ENCODE measurements at places on chromosomes 3 and 15.

DNA sequence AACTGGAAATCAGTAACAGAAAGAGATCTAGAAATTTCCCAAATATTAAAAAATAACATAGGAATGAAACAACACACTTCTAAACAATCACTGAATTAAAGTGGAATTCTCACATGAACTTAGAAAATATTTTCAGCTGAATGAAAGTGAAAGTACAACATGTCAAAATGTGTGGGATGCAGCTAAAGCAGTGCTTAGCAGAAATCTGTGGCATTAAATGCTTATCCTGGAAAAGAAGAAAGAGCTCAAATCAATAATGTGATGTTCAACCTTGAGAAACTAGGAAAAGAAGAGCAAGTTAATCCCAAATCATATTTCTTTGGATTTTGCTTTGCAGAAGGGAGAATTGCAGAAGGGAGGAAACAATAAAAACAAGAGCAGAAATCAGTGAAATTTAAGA is 98.2 kb upstream of the NR2E3 start:
- DNase-seq: no peak

GRCh38 chr3:42935472-42935871 is 29.5 kb downstream of the ZNF662 start:
- DNase-seq: no peak

DNA sequence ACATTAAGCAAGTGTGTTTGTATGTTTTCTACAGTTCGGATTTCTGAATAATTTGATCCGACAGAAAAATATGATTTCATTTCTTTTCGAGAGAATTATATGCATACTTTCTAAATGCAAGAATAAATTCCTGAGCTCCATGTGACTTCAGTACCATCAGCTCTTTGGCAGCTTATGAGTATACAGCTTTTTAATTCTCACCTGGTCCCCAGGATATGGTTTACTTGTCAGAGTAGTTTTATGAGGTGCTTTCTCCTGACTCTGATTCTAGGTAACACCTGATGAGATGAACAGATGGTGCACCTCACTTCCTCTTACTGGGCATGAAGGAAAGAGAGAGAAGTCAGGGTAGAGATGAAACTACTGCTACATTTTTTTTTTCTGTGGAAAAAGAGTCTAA is 3.1 kb downstream of the HGD start:
- no peak for DNase-seq

DNA sequence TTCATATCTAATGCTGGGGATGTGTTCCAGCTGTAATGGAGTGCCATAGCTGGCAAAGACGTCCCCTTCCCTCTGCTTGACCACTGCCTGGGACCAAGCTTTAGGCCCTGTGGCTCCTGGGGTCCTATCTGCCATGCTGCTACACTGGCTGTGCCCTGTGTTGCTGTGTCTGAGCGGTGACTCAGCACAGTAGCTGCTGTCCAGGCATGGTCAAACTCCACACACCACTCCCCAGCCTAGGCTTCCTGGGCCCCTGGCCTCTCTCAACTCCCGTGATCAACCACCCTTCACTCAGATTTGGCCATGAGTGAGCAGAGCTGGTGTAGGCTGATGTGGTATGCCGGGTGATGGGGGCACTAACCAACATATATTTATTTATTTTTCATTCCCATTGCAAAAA is 27.0 kb downstream of the EPHB1 start:
- no peak for DNase-seq

- no peak for DNase-seq
Observed at GRCh38 chr3:16124636-16125035, 49.8 kb upstream of the GALNT15 start.

DNA sequence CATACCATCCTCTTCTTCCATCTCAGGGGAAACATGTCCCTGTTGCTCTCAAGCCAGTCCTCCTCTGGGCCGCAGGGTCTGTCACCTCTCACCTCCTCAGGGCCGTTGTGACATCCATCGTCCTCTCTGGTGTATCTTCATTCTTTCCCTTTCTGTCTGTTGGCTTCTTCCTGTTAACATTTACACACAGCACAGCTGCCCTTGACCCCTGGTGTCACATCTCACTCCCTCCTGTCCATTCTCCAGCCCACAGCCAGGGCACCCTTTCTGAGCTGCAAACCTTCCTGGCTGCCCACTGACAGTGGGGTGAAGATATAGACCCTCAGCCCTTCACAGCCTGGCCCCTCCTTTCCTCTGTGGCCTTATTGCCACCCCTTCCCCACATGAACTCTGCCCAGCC is 79.6 kb upstream of the ADAMTSL3 start:
- no peak for DNase-seq

DNA sequence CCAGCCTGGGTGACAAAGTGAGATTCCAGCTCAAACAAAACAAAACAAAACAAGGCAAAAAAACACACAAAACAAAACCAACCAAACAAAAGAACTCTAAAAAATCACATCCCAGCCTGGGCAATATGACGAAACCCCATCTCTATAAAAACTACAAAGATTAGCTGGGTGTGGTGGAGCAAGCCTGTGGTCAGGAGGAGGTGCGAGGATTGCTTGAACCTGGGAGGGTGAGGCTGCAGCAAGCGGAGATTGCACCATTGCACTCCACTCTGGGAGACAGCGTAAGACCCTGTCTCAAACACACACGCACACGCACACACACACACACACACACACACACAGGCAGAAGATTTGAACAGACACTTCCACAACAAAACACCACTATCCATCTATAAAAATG is 99.6 kb downstream of the SHQ1 start:
- DNase-seq: no peak

- no peak for DNase-seq
Observed at GRCh38 chr3:159721324-159721723, 267.3 kb upstream of the IL12A start.

DNA sequence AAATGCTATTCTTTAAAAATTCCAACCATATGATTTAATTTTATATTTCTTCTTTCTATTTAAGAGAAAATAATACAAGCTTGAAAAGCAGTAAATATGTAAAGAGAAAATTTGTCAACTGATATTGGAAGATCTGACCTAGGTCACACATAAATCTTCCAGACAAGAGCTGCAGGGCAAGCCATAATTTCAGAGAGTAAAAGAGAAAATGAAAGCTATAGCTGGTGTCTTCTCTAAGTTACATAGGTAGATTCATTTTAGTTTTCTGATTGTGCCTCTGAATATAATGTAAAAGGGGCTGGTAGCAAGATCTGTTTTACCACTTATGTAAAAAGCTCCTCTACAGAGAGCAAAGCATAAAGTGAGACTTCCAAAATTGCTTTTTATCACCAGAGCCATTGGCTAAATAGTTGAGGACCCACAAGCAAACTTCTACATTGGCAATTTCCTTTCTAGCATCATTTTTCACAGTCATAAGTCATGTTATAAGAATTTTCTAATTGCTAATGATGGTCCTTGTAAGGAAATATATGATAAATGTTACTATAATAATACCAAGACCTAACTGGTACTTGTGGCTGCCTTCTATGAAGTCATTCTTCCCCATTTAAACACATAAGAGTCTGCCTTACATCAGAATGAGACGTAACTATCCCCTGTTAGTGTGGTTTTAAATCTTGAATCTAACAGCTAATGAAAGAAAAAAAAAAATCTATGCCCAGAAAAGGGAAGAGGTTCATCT is 80.8 kb upstream of the SKOR1 start:
- DNase-seq: no peak

- DNase-seq: no peak
Observed at GRCh38 chr3:76367281-76367680, 581.9 kb upstream of the ZNF717 start.

GRCh38 chr3:31779514-31779913 is 201.5 kb downstream of the OSBPL10 start:
- no peak for DNase-seq

DNA sequence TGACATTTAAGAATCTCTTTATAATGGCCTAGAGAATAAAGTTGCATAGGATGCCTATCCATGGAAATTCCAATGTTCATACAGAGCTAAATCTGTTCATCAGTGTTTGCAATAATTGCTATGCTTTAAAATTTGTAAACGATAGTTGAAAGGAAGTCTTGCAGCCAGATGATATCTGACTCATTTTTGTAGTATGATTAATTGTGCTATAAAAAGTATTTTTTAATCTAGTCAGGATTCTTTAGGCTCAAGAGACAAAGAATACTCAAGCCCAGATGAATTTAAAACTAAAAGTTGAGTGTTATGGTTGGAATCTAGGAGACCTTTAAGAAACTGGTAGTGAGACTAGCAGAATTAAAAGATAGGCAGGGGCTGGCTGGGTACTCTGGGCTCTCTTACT is 50.5 kb downstream of the SUCNR1 start:
- no peak for DNase-seq

DNA sequence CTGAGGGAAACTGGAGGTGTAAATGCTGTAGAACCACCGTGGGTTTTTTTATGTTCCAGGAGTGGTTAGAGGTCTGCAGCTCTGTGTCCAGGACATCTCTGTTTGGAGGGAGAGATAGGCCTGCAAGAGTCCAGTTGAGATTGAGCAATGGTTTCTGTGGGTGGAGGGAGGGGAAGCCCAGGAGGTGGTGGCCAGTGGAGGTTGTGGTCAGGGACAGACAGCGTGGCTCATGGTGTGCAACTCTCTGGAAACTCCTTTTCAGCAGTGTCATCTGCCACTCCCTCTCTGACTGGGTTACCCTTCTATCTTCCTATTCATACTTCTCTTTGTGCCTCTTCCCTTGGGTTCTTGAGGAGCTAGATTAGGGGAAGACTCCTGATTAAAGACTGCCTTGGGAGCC is 9.6 kb downstream of the XCR1 start:
- no peak for DNase-seq

- DNase-seq: no peak
Observed at GRCh38 chr3:32340039-32340438, 51.6 kb upstream of the CMTM7 start.

DNA sequence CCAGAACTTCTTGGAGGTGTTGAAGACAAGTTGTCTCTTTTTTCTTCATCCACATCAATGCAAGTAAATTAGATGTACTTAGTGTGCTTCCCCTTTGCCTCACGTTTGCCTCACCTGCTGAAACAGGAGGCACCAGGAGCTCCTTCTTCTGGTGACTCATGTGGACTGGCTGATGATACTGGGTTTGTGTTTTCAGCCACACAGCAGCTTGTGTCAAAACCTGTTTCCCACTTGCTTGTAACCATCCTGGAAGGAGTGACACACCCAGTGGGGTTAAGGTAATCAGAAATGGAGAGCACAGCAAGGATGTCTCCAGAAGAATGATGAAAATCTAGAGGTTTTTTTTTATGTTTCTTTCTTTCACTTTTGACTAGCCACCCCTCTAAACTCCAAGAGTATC is 143.3 kb upstream of the RBMS3 start:
- peak; percentile 1 for DNase-seq

GRCh38 chr3:53240989-53241972 is 14.5 kb downstream of the TKT start:
- no peak for DNase-seq

- no peak for DNase-seq
Observed at GRCh38 chr3:15823092-15823491, 25.3 kb upstream of the ANKRD28 start.

DNA sequence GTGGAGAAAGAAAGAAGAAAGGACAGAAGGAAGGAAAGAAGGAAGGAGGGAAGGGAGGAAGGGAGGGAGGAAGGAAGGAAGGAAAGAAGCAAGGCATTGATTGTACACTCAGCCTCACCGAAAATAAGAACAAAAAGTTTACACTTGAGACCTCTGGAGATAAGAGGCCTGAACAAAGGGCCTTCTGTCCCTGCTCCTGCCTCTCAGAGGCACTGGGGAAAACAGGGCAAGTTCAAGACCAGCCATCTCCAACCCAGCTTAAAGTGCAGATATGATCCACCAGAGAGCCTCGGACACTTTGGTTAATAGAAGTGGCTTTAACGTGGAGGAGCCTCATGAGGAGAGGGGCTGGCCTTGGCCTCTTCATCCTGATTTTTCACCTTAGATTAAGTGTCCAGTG is 582.9 kb upstream of the PPP2R3A start:
- DNase-seq: no peak

- DNase-seq: no peak
Observed at GRCh38 chr3:129543999-129544398, 1.0 kb downstream of the H1-8 start.

- DNase-seq: no peak
Observed at GRCh38 chr15:42915654-42916315, 4.8 kb downstream of the TTBK2 start.

GRCh38 chr15:80107774-80108173 is 45.0 kb upstream of the FAH start:
- no peak for DNase-seq

DNA sequence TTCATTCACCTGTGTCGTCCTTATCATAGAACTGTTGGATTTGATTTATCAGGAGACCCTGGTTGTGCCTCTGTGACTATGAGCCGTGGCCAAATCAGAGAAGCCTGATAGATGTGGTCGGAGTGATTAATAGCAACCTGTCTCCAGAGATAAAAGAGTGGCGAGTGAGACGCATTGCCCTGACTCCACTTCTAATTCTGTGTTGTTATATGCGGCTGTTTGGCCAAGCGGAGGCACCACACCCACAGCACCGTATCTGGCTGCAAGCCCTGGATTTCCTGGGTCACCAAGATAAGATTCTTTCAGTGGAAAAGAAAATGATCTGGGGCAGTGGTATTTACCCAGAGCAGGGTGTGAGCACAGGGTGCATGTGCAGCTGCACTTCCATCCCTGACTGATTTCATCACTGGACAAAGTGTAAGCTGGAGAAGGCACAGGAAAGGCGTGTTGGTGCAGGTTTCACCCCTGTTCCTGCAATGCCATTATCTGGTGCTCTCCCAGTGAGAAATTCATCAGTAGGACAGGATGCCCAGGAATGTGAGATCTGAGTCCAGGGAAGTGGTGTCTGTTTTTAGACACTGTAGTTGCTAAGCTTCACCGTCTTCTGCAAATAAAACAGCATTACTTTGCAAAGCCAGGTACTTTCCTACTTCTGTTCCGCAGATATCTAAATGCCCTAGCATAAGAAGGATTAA is 84.6 kb downstream of the CD47 start:
- no peak for DNase-seq

- peak; percentile 34 for DNase-seq
Observed at GRCh38 chr3:186107215-186108105, 1.4 kb downstream of the ETV5 start.

DNA sequence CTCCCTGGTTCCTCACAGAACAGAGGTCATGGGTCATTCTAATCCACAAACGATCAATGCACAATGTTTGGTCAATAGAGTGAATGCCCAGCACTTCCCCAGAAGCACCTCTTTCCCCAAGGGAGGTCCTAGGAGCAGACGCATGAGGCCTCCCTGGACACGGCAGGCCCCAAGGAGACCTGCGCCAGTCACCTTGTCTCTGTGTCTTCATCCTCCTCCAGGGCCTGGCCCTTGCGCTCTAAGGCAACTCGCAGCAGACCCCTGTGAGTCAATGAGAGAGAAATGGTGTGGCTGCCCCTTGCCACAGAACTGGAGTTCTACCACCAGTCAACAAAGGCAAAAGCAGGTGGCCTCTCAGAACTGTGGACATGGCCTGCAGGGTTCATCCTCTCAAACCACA is 18.1 kb downstream of the ALS2CL start:
- no peak for DNase-seq
